ENCODE measurements at places on chromosomes 16 and 17.

GRCh38 chr17:48596735-48597527 is 3.4 kb upstream of the HOXB5 start:
- DNase-seq: no peak

DNA sequence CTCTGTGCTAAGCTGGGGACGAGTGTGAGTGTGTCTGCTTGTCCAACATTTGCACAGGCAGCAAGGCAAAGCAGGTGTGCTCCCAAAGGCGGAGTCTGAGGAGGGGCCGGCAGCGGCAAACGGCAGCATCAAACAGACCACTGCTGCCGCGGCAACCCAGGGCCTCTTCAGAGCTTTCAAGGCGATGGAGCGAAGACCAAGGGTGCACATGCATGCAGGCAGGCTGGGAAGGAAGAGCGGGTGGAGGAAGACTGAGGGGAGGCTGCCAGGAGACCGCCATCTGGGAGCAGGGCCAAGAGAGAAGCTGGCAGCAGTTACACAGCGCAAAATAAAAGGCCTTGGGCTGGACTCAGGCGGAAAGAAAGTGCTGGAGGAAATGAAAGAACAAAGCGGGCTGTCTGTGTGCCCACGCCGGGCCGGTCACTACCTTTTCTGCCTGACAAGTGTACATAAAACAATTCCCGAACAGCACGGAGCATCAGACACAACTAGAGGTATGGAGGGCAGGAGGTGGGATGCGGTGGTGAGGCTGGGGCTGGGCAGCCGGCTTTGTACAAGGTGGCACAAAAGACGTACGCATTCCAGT is 8.5 kb downstream of the TIMM22 start:
- no peak for DNase-seq

GRCh38 chr17:39393736-39394135 is 7.7 kb downstream of the FBXL20 start:
- DNase-seq: no peak

DNA sequence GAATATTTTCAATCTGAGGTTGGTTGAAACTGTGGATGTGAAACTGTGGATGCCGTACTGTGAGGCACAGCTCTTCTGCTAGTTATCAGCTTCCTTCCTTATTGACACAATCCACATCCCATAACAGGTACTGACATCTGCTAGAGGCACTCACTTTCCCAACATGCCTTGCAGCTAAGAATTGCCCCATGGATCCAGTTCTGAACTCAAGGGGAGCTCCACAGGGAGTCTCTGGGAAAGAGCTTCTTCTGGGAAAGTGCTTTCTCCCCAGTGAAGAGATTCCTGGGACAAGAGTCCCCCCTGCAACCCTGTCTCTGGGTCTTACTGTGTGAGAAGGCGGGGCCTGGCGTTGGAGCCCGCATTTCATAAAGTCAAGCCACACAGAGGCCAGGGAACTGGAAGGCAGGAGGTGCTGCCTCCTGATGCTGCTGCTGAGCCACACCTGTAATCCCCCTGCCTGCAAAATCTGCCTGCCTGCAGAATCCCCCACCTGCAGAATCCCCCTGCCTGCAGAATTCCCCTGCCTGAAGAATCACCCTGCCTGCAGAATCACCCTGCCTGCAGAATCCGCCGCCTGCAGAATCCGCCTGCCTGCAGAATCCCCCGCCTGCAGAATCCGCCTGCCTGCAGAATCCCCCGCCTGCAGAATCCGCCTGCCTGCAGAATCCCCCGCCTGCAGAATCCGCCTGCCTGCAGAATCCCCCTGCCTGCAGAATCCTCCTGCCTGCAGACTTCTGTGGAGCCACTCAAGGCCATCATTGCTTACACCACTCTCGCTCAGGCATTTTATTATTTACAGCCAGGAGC is 305.4 kb downstream of the FOXL1 start:
- no peak for DNase-seq

DNA sequence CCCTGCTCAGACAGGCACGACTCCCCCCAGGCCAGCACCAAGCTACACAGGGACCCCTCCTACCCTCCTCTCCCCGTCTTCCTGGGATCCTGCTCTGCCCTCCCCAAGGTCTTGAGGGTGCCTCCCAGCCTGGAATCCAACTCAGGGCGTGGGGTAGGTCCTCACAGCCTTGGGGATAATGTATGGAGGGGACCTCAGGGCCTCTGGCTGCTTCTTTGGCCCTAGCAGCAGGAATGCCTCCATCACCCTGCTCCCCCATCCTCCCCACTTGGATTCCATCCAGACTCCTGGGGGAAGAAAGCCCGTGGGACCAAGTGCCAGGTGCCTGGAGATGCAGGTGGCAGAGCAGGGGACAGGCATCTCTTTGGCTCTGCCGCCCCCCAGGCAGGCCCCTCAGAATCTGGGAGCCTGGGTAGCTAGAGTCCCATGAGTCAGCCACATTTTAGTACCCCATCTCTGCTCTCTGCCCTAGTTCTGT is 10.7 kb upstream of the STAC2 start:
- DNase-seq: no peak

- no peak for DNase-seq
These were observed 50.6 kb upstream of the TANGO6 start for GRCh38 chr16:68792465-68793324.

DNA sequence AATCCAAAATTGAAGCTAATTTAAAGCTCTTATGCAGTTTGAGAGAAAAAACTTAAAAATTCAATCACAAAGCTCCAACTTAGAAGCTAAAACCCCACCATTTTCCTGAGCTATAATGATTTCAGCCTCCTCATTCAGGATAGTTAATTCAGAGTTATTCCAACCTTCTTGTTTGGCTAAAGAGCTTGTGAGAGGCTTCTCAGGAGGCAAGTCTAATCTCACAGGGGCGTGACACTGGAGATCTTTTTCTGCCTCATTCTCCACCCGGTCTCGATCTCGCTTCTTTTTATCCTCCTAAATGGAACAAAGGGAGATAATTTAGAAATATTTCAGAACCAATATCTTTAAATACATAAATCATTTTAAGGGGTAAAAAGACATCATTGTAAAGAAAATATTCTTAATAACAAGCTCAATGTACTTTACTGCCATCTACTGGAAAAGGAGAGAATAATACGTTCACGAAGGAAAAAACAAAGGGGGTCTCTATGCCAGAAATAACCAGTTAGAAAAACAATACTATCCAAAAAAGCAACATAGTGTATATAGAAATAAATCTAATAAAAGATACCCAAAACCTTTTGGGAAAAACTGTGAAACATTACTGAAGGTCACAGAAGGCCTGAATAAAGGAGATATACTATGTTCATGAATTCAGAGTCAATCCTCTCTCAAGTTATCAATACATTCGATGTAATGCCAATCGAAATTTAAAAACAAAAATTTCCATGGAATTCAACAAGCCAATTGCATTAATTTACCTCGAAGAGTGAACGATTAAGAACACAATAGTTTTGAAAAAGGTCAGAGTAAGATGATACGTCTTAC is 13.9 kb downstream of the BRD7 start:
- DNase-seq: no peak

Measured in activated T-helper 1 cell treated with anti-CD3 and anti-CD28 coated beads, Interleukin-2, amount 50 U/mL, for 16 hours (primary cell).